ENCODE measurements at places on chromosomes 16 and 17.

GRCh38 chr16:83843657-83844056 lies 35.9 kb downstream of the HSBP1 start:
- DNase-seq = no peak

DNA sequence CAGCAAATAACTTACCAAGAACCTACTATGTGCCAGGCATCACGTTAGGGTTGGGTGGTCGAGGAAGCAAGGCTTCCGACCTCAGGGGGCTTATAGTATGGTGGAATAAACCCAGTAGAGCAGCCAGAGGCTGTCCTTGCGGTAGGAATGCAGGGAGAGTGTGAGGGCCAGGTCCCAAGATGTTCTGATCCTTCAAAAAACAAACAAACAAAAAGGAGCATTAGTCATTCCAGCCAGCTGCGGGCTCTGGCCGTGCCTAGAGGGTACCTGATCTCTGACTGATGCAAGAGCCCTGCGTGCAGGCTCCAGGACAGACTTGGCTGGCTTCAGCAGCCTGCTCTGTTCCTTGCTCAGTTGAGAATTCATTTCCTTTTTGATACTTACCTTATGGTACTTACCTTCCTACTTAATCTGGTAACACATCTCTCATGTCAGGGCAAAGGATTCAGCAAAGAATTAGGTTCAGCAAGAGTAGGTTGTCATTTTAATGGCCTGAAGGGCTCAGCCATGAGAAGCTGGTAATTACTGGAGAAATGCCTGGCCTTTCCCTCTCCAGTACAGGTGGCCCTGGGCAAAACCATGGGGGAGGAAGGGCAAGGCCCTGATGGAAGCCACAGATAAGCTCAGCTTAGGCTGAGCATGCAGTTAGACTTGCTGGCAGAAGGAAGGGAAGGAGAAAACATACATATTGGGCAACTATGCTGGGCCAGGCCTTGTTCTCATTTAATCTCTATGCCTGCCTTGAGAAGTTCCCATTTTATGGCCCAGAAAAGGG lies 18.4 kb downstream of the CYB5D2 start:
- DNase-seq = peak; percentile 46

DNA sequence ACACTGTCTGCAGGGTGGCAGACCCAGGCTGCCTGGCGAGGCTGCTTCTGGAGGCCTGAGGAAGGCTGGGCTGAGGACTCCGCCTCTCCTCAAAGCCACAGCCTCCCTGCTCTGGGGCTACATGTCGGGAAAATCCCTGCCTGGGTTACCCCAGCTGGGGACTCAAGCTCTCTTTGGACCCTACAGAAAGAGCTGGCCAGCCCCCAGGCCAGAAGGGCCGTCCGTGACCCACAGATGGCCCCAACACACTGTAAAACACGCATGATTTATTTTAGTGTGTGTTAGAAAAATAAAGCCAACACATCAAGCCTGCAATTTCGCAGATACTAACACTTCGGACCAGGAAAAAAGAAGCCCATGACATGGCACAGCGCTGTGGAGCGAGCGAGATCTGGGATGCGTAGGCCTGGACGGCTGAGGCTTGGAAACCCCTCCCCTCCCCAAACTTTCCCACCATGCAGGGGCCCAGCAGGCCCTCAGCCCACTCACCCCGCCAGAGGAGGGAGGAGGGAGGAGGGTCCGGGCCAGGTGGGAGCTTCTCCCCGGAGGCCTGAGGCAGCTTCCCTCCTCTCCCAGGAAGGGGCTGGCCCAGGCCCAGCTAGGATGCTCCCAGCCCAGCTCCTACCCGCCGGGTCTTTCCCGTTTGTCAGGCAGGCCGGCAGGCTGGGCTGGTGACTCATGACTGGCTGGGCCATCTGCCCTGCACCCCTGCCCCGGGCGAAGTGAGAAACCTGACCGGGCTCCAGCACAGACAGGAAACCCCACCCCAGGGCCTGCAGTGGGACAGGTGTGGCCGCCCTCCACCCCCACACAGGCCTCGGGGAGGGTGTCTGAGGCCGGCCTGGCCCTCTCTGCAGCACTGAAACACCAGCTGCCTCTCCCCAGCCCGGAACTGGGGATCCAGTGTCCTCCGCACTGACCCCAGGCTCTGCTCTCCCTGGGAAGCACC lies 34.1 kb upstream of the SLC38A10 start:
- peak; percentile 56 for DNase-seq

- DNase-seq = no peak
These were observed 636 bp upstream of the ERN1 start for GRCh38 chr17:64130559-64131001.

- no peak for DNase-seq
These were observed 7.6 kb downstream of the CAMKK1 start for GRCh38 chr17:3885271-3885670.

DNA sequence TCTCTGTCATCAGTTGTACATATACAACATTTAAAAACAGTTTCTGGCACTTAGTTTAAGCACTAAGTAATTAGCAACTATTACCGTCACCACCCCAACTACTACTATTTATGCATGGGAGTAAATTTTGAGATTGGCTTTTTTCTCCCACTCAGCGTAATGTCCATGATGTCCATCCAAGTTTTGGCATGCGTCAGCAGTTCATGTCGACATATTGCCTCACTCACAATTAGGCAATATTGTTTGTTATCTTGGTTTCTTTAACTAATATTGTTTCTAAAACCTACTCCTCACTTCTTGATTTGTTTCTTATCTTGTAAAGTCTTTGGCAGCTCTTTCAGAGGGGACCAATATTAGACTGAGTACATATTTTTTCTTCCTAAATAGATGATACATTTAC lies 131.3 kb downstream of the KCNJ18 start:
- no peak for DNase-seq

GRCh38 chr17:75695141-75695829 lies 26.0 kb upstream of the ITGB4 start:
- DNase-seq = no peak

DNA sequence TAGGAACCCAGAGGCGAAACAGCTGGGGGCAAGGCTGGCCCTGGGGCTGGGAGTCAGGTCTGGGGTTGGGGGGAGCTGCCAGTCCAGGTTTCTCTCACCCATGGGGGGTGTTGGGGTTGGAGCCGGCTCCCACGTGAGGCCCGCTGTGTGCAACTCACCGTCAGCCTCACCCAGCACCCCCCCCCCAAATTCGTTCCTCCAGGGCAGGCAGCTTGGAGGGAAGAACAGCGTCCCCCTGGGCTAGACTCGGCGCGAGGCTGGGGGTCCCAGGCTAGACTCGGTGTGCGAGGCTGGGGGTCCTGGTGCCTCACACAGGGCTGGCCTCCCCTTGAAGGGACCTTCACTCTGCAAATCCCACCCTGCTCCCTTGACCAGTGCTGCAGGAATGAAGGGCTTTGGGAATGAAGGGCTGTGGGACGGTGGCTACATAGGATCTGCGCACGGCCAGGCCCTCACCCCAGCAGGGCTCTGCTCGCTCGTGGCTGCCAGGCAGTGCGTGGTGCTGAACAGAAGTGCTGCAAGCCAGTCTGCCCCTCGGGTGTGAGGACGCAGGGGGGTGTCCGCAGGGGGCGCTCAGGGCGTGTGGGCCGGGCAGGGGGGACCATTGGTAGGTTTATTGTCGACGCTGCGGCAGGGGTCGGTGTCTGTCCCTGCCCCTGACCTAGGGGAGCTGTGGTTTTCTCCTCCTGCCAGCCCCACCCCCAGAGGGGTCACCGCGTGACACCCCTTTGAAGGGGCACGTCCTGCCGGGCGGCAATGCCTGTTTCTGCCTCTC lies 74.7 kb downstream of the KLHDC4 start:
- DNase-seq = no peak

- no peak for DNase-seq
These were observed 55.7 kb downstream of the SOX9 start for GRCh38 chr17:72176516-72176851.

- no peak for DNase-seq
These were observed 13.8 kb downstream of the AANAT start for GRCh38 chr17:76481071-76481655.

DNA sequence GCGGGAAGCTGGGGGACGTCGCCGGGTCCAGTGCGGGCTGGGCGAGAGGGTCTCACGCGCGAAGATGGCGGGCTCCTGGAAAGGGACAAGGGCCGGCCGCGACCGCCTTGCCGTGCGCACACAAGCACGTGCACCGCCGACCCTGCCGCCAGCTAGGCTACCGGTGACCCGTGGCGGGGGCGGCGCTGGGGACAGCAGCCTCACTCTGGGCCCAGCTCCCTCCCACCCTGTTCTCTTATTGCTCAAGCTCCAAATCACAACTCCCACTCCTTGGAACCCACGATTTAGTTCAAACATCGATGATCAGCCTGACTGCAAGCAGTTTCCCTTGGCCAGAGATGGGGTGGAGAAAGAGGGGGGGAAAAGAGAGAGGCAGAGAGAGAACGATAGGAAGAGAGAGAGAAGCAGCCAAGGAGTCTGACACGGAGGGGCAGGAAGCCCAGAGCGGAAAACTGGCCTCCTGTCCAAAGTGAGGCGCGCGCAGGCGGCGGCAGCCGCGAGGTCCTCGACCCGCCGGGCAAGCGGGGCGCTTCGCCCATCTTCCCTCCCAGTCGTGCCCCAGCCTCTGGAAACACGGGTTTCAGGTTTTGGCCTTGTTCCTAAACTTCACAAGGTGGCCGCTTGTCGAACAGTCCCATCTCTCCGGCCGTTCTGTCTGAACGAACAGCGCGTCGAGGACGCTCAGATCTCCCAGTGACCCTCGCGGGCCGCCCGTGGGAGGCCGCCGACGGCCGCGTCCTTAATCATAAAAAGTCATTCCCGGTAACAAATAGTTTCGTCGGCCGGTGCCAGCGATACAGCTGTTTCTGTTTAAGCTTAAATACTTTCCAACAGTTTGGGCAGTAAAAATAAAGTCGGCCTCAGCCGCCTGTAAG lies 1.7 kb upstream of the CBX8 start:
- DNase-seq = no peak

- DNase-seq = no peak
These were observed at the start of gene MLLT6 for GRCh38 chr17:38704606-38705522. Gene MLLT6 (plus strand): TSS chr17:38705273. CDS start chr17:38705633, 360 bp downstream.

DNA sequence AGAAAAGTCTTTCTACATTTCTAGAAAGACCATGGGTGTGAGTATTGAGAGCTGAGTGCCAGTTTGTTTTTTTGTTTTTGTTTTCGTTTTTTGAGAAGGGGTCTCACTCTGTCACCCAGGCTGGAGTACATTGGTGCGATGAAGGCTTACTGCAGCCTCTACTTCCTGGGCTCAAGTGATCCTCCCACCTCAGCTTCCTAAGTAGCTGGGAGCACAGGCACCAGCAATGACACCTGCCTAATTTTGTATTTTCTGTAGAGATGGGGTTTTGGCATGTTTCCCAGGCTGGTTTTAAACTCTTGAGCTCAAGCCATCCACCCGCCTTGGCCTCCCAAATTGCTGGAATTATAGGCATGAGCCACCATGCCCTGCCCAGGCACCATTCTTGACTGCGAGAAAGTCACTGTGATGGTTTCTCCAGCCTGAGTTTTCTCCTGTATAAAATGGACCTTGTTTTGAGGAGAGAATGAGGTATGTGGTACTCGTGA lies 673.8 kb downstream of the MAF start:
- DNase-seq = no peak

- DNase-seq = no peak
These were observed 377.8 kb upstream of the TNRC6C start for GRCh38 chr17:77580531-77581270.

DNA sequence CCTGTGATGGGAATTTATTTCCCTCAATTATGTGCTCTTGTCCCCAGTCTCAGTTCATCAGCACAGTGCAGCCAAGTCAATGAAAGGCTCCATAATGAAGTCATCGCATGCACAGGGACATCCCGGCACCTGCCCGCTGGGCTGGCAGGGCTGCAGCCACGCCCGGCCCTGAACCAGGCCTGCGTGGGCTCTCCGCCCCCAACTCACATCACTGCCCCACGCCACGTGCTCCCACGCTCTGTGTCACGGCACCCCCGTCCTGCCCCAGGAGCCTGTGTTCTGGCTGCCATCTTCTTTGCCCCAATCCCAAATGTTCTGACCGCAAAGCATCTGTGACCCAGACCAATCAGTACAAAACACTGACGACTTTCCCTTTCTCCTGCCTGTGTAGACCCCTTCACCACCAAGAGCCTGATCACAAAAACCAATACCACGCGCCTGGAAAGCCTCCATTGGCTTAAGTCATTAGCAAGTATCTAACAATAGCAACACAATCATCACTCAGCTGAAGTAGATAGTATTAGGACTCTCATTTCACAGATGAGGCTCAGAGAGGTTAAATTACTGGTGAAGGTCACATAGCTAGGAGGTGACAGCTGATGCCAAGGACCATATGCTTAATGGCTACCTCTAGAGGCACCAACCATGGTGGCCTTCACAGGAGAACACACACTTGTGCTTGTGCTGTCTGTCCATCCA lies 202.5 kb downstream of the ZFHX3 start:
- no peak for DNase-seq

- DNase-seq = no peak
These were observed 6.5 kb upstream of the BAHCC1 start for GRCh38 chr17:81388612-81389367.
